CD4-positive, alpha-beta T cell treated with Interleukin-6 for 4 hours (primary cell): ENCODE measurements at places on chromosomes 12 and 14.
A peak's percentile ranks its signal among the peaks of the same experiment; 100 is the strongest.

DNA sequence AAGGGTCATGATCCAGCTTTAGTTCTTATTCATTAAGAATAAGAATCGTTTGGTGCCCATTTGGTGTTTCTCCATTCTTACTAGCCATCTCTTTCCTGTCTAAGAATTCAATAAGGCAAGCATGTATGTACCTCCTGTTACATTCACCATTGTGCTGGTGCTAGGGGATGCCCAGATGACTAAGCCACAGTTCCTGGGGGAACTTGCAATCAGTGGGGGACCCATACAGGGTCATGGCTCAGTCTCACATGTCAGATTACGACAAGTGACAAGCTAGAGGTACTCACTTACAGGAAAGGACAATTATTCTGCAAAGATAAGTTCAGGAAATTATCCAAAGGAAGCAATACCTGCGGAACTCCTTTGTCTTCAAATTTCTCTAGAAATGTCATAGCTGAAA is 125.4 kb downstream of the STXBP6 start:
- DNase-seq, result no peak

DNA sequence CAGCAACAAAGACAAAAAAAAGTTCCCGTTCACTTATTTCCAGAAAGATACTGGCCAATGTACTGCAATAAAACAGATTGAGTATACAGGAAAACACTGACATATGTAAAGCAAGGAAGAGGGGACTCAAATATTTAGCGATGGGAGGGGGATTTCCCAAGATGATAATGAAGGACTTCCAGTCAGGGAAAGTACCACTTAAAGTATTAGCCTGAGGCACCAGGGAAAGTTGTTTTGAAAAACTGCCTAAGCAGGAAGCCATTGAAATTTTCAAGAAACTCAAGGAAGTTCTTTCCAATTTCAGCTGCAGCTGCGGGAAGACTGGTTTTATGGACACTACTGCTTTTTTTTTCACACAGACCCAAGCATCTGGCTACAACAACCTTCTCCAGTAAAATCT is 1007.4 kb upstream of the NOVA1 start:
- DNase-seq, result no peak

- no peak for DNase-seq
These were observed 142.2 kb upstream of the FKBP4 start for GRCh38 chr12:2652401-2653081.

- DNase-seq, result peak; percentile 72
These were observed 34.3 kb upstream of the SLC38A1 start for GRCh38 chr12:46303039-46303666.

DNA sequence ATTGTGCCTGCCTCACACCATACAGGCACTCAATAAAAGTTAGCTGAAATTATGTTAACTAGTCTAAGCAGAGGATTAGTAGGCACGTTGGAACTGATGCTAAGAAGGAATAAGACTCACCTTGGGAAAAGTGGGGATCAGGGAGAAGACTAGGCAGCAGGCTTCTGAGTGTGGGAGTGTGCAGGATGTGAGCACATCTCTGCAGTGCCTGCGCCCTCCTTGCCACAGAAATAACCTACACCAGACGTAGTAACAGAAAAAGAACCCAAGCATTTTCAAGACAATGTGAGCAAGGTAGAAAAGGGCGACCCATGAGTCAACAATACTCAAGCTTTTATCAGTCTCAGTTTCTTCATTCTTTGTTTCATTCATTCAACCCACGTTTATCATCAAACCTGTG is 113.9 kb downstream of the CACNA1C start:
- DNase-seq, result no peak

DNA sequence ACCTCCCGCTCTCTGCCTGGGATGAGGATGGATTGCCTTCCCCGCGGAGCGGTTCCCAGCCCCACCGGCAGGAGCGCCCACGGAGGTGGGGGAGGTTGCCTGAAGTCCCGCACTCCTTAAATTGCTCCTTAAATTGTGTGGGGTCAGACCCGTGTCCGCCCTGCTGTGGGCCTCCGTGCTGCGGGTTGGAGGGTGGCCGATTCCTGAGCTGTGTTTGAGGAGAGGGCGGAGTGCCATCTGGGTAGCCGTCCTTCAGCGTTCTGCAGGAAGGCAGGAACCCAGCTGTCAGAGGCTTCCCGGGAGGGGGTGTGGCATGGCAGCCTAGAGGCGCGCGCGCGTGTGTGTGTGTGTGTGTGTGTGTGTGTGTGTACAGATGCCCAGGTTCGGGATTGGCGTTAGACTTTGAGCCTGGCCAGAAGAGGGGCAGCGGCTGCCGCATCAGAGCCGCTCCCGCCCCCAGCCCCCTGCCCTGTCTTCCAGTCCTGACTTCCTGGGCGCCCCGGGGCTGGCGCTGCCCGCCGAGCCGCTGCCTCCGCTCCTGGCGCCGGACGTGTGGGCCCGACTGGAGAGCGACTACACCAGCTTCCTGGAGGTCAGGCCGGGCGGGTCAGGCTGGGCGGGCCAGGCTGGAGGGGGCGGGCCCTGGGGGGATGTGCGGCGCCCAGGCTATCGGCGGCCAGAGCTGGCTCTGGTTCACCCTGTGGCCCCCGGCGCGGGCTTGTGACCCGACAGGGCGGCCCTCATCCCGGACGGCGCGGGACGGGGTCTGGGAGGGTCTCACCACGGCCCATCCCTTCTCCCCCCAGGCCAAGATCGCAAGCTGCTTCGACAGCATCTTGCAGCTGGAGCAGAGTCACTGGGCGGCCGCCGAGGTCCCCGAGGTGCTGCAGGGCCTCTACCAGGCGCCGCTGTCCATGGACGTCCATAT is 9.2 kb downstream of the EXOC3L4 start:
- DNase-seq, result no peak

GRCh38 chr12:51415931-51416330 is 8.7 kb upstream of the SLC4A8 start:
- DNase-seq, result no peak

DNA sequence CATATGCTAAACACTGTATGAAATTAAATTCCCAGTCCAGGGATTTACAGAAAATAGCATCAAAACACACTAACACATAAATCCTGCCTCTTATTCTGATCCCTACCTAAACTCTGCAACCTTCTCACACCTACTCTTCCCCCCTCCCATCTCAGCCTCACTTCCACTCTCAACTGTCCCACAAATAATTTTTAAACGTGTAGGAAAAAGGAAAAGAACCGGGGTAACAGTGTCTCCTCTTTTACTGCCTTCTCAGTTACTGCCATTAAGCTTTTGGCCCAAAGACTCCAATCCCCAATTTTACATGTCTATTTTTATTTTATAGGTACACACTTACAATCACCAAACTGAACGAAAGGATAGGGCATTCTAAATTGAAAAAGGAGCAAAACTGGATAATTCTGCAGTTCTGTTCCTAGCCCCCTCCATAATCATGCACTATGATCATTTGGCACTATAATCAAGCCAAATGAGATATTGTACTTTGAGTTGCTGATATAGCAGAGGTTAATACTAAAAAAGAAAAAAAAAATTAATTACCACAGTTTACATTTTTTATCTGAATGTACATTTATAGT is 2.9 kb downstream of the DUSP16 start:
- DNase-seq, result no peak

DNA sequence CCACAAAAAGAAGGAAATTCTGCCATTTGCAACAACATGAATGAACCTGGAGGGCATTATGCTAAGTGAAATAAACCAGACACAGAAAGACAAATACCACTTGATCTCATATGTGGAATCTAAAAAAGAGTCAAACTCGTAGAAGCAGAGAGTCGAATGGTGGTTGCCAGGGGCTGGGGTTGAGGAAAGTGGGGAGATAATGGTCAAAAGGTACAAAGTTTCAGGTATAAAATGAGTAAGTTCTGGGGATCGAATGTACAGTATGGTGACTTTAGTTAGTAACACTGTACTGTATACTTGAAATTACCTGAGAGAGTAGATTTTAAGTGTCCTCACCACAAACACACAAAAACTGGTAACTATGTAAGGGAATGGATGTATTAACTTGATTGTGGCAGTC is 129.4 kb downstream of the PPM1H start:
- DNase-seq, result no peak

DNA sequence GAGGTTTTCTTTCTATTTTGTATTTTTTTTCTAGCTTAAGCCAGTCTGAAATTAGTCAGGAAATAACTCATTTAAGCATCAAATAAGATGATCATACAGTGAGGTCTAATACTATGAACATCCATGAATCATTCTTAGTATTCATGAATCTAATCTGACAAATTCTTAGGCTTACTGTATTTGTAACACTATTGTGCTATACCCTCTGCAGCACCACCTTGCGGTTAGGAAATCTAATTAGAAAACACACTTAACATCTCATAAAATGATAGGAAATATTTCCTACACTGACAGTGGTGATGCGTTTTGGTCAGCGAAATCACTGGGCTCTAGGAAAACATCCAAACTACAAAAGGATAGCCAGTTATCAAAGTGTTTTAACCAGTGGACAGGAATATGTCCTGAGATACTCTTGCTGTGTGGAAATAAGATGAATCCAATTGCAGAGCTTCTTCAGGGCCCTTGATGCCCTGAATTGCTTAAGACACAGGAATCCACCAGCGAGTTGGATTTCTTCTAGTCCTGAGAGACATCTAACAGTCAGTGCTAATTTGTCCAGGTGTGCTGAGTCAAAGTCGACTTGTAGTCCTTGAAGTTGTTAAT is 109.3 kb upstream of the MYF6 start:
- DNase-seq, result no peak

DNA sequence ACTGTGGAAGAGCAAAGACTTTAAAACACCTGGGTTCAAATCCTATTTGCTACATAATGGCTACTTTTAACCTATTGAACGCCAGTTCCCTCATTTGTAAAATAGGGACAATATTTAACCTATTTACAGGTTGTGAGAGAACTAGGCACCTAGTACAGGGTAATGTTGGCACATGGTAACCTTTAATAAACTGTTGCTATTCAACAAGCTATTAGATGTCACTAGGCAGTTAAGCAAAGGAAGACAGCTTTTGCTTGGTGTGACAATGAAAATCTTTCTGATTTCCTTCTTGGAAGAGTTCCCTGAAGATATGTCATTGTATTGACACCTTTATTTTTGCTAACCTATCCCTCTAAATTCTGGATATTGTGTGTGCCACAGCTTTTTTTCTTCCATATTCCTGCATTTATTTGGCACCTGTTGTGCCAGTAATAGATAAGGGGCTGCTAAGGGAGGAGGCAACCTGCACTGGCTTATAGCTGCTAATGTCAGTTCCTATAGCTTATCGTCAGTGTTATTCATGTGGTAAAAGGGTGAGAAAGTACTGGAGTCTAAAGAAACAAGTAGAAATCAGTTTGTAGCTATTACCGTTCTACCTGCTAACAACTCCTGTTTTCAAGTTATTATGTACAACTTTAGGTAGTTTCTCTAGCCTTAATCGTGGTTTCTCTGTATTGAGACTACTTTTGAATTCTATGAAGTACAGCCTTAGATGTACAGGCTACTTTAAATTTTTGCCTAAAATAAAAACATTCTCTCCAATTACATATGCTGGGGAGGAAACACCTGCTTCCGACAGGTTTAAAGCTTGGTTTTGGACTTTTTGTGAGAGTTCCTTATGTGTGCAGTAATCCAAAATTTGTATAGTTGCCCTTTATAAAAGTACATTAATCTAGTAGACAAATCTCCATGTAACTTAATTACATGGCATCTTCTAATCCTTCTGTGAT is 24.3 kb downstream of the HIF1A start:
- DNase-seq, result peak; percentile 20

- DNase-seq, result no peak
These were observed 168.7 kb upstream of the CPNE8 start for GRCh38 chr12:39074063-39074462.

GRCh38 chr12:129409281-129409680 is 494.5 kb downstream of the TMEM132D start:
- DNase-seq, result no peak

- DNase-seq, result no peak
These were observed 141.3 kb downstream of the EMP1 start for GRCh38 chr12:13337791-13338190.

DNA sequence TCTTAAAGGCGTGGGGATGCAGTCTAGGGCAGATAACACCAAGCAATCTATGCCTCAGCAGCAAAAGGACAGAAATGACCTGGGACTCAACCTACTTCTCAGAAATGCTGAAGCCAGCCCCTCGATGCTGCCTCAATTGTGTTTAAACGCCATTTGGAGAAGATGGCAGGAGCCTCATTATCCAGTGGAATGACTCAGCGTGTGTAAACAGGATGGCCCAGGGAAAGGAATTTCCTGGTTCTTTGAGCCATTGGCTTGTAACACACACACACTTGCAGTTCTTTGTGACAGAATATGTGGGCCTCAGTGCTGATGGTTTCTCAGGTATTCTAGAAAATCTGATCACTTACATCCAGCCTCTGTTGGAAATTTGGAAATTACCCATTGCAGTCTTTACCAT is 154.3 kb downstream of the NTF3 start:
- no peak for DNase-seq

DNA sequence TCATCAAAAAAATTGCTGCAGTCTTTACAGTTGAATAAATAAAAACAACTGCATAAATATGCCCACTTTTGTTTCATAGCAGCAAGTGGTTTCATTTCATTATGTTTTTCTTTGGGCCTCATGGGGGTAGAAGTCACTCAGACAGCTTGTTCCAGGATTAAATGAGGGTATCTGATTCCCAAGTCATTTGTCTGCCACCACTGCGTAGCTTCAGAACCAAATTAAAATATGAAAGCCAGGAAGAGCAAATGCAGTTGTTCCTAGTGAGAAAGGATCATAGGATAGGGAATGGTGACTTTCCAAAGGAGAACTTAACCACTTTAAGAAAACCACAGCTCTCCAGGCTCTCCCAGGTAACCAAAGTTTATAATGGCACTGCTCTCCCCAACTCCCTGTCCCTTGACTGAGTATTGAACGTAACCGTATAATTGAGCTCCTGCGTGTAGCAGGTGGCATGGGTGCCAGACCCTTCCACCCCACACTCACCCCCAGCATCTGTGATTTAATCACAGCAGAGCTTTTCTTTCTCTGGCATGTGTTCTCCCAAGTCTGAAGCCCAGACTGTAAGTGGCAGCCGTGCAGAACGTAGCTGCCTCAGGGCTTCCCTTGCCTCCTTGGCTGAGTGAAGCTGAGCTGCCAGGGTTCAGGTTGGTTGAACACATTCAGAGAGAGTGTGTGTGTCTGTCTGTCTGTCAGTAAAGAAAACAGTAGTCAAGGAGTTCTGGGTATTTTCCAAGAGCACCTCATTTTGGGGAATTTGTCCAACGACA is 11.3 kb upstream of the KCNH3 start:
- DNase-seq, result no peak

DNA sequence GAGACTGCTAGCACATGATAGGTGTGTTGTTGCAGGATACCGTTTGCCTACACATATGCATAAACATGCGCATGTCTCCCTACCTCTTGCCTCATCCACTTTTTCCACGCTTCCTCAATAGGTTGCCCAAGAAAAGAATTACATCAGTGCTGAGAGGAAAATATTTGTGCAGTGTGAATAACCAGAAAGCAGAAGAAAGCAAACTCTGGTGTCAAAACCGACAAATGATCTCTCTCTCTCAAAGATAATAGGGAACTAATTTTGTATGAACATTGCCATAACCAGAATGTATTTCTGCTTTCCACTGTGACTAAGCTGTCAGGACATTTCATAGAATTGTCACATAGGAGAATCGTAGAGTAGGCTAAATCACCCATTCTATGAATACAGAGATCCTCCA is 1.3 kb downstream of the CLEC7A start:
- DNase-seq, result no peak

- DNase-seq, result no peak
These were observed 13.5 kb upstream of the GOLGA5 start for GRCh38 chr14:92780444-92781232.
